ENCODE measurements at places on chromosomes 3 and 15.

DNA sequence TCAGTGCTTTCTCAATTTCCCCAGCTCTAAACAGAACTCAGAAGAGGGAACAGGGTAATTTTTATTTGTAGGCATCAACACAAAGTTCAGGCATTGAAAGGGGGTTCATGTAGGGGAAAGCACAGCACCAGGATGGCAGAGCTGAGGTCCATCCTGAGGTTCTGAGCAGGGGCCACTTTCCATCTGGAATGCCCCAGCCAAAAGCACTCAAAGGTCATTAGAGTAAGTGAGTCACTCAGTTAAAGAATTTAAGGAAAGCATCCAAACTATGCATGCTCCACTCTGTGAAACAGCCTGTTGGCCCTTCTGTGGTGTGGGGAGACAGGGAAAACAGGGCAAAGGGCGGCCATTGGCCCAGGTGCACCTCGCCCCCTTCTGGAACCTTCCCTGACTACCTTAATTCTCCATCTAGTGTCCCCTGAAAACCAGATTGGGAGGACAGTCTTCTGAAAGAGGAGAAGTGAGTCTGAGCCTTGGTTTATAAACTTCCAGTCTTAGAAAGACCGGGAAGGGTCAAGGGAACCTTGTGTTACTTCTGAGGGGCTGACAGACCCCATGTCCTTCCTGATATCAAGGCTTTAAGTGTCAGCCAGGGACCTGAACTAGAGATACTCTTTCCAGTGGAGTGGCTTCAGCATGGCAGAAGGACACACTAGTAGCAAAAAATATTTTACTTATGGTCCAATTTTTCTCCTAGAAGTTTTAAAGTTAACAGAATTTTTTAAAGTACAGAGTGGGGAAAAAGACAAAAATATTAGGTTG lies 133.3 kb downstream of the MYLK start:
- no peak for DNase-seq

DNA sequence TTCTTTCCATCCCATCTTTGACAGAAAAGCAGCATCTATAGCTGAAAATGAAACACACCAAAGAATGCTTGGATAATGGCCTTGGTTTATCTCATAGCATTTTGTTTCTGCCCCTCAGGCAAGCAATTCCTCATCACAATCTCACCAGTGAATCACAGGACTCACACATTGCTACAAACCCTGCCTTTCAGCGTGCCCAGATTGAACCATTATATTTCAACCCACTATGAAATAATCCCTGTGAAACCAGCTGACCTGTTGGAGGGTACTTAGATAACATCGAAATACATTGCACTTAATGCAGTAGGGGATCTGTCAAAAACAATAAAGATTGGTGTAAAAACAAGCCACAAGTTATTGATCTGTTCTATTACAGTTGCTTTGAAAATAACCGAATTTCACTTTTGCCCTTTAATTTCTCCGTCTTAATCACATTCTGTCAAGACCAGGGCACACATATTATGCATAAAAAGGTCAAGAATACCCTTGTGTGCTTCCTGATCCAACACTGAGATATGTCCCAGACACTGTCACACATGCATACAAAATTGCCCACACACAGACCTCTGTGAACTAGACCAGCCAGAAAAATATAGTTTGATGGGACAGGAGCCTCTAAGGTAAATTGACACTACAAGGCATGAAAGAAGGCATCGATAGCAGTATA lies 839.8 kb downstream of the NTRK3 start:
- no peak for DNase-seq

- peak; percentile 21 for DNase-seq
Observed at GRCh38 chr3:195042743-195043606, 228.0 kb downstream of the XXYLT1 start.

- no peak for DNase-seq
Observed at GRCh38 chr3:146466604-146467003, 2.8 kb downstream of the PLSCR2 start.

DNA sequence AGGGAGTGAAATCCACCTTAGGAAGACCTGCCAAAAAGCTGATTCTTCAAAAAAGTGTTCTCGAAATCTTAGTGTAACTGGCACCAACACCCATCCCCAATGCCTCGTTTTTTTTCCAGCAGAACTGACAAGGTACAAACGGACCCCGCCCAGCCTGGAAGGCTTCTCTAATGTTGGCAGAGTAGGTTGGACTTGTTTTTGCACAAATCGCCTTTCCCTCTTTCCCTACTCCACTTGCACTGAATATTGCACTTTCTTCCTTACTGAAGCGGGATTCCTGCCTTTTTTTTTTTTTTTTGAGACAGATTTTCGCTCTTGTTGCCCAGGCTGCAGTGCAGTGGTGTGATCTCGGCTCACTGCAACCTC lies 544 bp upstream of the TIMMDC1 start:
- DNase-seq: no peak

GRCh38 chr3:39937315-39937714 lies 127.9 kb downstream of the MYRIP start:
- DNase-seq: no peak

- no peak for DNase-seq
Observed at GRCh38 chr15:31448635-31448979, 122.0 kb downstream of the KLF13 start.

DNA sequence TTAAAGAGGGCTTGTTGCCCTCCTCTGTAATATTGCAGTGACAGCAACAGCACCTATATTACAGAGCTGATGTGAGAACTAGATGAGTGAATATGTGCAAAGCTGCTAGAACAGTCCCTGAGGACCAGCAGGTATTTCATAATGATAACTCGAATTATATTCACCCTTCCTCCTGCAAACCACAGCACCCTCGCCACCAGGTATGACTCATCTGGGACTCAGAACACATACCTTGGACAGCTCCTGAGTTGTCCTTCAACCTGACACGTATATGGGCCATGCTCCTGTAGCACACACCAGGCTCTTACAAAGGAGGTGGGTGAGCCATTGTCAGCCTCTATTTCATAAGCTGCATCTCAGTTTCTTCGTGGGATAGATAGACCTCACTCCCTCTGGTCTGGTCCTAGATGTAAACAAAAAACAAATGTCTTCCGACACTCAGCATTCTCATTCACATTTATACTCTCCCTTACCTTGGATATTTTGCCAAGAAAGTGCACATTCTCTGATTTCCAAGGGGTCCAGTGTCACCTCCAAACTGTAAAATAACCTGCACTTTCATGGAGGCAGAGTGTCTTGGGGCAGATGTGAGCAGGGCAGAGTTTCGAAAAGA lies 124.5 kb downstream of the TLE3 start:
- DNase-seq: peak; percentile 15

GRCh38 chr3:60967141-60967540 lies 284.1 kb downstream of the FHIT start:
- no peak for DNase-seq

All from CD14-positive monocyte (primary cell).